H54 (cell line): ENCODE measurements at places on chromosomes 12 and 14.
A peak's percentile ranks its signal among the peaks of the same experiment; 100 is the strongest.

GRCh38 chr14:34741840-34742239 is 27.4 kb upstream of the CFL2 start:
- no peak for DNase-seq

DNA sequence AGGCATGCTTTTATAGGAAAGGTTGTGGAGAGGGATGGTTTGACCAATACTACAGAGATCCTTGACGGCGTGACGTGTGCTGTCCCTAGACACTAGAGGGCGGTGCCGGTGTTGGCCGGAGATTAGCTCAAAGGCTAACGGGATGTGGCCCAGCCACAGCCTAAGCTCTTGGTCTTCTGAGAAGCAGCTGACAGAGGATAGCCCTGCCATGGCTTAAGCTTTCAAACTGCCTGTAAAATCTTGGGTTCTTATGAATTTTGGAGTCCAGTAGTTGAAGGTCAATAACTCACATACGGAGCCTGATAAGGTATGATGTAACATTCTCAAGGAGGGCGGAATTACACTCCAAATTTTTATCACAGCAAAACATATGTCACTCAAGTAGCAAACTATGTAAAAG is 515.7 kb upstream of the ATXN7L3B start:
- DNase-seq = peak; percentile 3

GRCh38 chr14:32426028-32426427 is 96.9 kb downstream of the AKAP6 start:
- DNase-seq = no peak

- no peak for DNase-seq
Observed at GRCh38 chr12:15772405-15773018, 16.7 kb downstream of the EPS8 start.

GRCh38 chr14:64958201-64958600 is 13.9 kb downstream of the RAB15 start:
- no peak for DNase-seq

- no peak for DNase-seq
Observed at GRCh38 chr14:96602186-96602585, 100.0 kb downstream of the PAPOLA start.

GRCh38 chr14:104879983-104880565 is 15.0 kb downstream of the CEP170B start:
- no peak for DNase-seq
